ENCODE measurements at places on chromosomes 5 and 9.

- no peak for DNase-seq
These were observed 12.2 kb downstream of the SPATA9 start for GRCh38 chr5:95670568-95670967.

GRCh38 chr5:136620016-136620419 is 254.7 kb upstream of the TRPC7 start:
- DNase-seq, result no peak

GRCh38 chr5:60354311-60354710 is 345.7 kb downstream of the DEPDC1B start:
- DNase-seq, result no peak

DNA sequence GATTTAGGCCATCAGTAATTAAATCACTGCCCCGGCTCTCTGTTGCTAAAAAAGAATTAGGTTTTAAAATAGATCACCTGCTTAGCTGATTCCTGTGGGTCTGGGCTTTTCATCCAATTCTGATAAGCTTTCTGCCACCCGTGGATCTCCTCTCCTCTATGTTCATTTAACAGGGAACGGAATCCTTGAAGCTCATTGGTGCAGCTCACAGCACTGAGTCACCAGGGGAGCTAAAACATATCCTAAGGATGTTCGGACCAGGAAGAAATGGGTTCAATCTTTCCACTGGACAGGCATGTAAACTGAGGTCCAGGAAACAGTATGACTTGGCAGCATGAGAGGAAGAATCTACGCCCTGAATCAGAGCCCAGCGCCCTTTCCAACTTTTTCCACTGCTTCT is 267.1 kb upstream of the GRIA1 start:
- DNase-seq, result no peak

DNA sequence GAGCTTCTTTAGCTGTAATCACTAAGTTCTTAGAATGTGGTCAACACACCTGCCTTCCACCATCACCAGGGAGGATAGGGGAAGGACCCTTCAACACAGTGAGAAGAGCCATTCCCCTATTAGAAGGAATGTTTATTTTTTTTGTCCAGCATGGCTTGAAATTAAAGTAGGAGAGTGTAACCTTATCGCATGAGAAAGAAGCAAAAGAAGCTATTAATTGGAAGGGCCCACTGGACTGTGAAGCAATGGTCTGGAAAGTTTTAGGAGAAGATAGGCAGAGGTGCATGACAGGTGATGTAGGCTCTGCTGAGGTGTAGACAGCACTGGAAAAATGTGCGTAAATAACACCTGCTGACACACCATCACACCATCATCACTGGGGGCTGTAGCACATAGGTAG is 1526.0 kb downstream of the MAT2B start:
- no peak for DNase-seq
